ENCODE measurements at places on chromosomes 6 and 20.

DNA sequence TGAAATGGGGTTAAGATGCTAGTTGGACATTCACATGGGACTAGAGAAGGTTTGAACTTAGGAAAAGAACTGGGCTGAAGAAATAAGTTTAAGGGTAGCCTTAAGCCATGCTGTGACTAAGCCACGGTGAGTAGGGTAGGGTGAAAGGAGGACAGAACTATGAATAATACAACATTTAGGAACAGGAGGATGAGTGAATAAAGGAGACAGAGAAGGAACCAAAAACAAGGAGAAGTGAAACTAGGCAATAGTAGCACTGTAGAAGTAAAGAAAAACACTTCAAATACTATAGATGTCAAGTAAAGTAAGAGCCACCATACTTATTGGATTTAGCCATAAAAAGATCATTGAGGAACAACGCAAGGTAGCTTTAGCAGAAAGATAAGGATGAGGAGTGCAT lies 111.2 kb downstream of the KCNQ5 start:
- no peak for DNase-seq

GRCh38 chr20:57031867-57032355 lies 234.5 kb downstream of the BMP7 start:
- no peak for DNase-seq

GRCh38 chr6:125307964-125308615 lies 6.3 kb upstream of the HDDC2 start:
- no peak for DNase-seq

GRCh38 chr6:56299916-56300315 lies 52.5 kb upstream of the COL21A1 start:
- DNase-seq: no peak

- no peak for DNase-seq
Measured at GRCh38 chr6:132715204-132715603, 1.3 kb upstream of the VNN1 start.

DNA sequence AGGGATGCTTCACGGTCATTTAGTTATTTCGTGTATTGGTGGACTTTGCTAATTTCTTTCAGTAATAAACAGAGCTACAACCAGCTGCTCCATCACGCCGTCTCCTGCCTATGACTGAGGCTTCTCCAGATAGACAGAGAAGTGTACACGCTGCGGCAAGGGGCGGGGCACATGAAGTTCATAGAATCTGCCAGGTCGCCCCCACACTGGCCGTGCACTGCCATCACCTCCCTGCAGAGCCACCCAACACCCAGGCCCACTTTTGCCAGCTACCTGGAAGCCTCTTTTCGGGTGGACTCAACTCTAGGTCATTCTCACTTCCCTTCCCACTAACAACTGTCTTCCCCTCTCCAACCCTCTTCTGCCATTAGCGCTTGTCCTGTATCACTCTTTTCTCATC lies 88.4 kb downstream of the SULF2 start:
- DNase-seq: no peak

- DNase-seq: no peak
Measured at GRCh38 chr6:113403966-113404595, 453.1 kb upstream of the MARCKS start.

DNA sequence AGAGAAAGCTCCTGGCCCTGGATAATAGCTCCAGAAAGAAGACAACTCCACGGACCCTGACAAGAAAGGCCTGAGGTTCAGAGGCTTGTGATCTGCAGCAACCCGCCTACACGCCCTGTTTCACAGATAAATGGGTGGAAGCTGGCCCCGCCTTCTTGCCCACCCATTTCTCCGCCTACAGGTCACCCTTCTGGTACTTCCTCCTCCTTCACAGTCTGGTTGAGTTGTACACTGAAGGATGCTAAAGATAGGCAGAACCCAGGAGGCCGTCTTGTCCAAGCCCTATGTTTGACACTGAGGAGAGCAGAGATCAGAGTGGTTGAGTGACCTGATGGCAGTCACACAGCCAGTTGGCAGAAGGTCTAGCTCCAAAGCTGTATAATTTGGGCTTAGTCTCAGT lies 34.2 kb upstream of the MDGA1 start:
- no peak for DNase-seq

GRCh38 chr20:49482621-49483017 lies at the start of gene KCNB1:
TSS of gene KCNB1 (minus strand) at chr20:49482668. CDS start at chr20:49482480, 188 bp downstream.
- no peak for DNase-seq

- DNase-seq: no peak
Measured at GRCh38 chr6:123641497-123641896, 4.7 kb upstream of the TRDN start.

- no peak for DNase-seq
Measured at GRCh38 chr6:52640170-52640569, 30.7 kb upstream of the TMEM14A start.

DNA sequence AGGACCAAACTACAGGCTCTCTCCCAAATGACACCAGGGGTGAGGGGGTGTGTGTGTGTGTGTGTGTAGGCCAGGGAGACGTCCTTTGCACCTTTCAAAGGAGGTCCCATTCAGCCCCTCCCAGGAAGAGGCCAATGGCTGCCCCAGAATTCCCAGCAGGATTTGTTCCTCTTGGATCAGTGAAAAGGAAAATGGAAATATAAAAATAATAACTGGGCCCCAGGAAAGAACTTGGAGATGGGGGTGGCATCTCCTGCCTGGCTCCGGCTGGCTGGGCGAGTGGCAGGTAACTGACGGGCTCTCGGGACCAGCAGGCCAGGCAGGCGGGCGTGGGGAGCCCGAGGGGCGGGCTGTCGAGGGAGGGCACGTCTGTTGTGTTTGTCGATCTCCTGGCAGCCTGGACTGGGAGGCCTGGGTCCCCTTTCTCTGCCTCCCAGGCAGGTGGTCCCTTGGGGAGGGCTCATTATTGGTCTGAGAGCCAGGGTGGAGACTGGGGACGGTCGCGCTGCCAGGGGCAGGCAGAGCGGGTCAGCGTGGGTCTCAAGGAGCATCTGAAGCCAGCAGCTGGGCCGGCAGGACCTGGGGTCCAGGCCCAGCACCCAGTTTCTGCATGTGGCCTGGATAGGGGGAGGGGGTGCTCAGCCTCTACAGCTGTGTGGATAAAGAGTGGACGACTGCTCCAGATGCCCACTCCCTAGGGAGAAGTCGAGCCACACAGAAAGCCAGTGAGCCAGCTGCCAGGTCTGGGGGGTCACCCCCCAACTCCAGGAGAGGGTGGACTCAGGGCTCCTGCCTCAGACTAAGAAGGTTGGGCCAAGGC lies 3.1 kb downstream of the NOL4L start:
- DNase-seq: no peak

DNA sequence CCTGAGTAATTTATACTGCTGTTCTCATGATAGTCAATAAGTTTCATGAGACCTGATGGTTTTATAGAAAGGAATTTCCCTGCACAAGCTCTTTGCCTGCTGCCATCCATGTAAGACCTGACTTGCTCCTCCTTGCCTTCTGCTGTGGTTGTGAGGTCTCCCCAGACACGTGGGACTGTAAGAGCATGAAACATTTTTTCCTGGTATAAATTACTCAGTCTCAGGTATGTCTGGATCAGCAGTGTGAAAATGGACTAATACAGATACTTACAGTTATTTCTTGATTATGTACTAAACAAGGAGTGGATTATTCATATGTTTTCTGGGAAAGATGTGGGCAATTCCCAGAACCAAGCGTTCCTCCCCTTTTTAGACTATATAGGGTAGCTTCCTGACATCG lies 1.9 kb upstream of the TRIM38 start:
- DNase-seq: no peak
